ENCODE measurements at places on chromosomes 5 and 9. TPM values are rescaled to one million over a fixed set of nuclear protein-coding genes. Genes with fewer than 3 reads are reported as not detected.

- DNase-seq: peak; percentile 77
These were observed 679 bp downstream of the B4GALT1 start for GRCh38 chr9:33166231-33167083.

DNA sequence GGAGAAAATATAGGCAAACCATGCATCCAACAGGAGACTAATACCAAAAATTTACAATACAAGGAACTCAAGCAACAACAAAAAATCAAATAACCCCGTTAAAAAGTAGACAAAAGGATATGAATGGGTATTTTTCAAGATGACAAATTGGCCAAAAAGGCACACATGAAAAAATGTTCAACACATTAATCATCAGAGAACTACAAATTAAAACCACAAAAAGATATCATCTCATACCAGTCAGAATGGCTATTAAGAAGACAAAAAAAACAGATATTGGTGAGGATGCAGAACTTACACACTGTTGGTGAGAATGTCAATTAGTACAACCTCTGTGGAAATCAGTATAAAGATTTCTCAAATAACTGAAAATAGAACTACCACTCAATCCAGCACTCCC is 35.0 kb downstream of the TEX10 start:
- DNase-seq: peak; percentile 72

COL23A1 gene
- total RNA-seq: not detected

GRCh38 chr5:33340195-33340594 is 100.6 kb upstream of the TARS1 start:
- no peak for DNase-seq

IL7R gene
- 12.6 TPM for total RNA-seq

DNA sequence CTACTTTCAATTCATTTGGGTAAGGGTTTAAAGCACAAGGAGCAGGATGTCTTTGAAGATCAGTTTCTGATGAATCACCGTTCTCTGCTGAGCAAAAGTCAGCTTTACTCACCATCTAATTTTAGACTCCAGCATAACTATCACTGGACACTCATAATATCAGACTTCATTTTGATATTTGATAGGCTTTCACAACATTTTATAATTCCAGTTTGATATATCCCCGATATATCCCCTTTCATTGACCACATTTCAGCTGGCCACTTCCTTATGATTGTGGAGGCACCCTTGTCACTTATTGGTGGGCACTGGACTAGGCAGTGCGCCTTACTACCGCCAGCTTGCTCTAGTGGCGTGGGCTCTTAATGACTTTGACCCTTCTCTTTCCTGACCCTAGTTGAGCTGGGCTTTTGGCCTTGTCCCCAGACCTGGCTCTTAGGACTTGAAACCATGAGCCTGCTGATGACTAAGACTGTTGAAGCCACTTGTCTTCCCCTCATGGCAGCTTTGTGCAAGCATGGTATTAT is 46.8 kb downstream of the CYSTM1 start:
- peak; percentile 93 for DNase-seq

DNA sequence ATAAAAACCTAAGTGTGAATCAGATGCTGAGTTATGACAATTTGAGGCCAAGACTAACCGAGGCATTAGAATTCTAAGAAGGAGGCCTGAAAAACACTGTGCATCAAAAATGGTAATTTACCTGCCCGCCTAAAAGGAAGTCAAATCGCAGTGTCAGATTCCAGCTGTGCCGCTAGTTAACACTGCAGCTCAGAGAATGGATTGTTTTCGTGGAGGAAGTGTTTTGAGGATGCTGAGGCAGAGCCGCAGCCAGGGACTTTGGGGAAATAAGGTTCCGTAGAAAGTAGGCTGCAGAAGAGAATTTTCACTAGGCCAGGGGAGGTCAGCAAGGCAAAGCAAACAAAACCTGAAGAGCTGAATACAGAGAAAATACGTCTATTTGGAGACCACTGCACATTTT is 226.4 kb upstream of the ISL1 start:
- DNase-seq: no peak

DNA sequence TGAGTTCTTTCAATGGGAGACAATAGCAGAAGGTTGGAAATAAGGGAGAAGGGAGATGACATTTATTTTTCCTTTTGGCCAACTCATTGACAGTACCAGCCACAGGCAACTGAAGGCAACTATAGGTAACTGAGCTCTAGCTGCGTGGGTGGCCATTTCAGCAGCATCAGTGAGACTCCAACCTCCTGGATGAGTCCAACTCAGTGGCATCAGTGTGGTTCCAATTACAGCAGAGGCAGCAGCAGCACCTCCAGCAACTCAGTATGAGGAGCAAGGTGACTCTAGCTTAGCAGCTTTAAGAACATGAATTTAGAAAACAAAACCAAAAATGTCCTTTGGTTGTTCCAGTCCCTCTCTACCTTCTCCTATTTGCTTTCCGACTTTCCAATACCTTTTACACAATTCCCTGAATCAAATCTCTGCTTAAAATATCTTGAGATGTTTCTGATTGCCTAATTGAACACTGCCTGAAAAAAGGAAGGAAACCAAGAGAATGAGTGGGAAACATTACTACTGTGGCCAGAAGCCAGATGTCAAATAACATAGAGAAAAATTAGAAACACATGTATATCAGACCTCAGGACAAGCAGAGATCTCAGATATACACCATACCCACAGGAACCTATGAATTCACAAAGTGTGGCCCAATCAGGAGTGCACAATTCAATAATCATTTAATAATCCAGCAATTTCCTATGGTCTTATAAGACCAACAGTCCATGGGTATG is 166.5 kb upstream of the RORB start:
- DNase-seq: no peak

STPG3 gene
- total RNA-seq: not detected

C9orf152 gene
- total RNA-seq: not detected

DNA sequence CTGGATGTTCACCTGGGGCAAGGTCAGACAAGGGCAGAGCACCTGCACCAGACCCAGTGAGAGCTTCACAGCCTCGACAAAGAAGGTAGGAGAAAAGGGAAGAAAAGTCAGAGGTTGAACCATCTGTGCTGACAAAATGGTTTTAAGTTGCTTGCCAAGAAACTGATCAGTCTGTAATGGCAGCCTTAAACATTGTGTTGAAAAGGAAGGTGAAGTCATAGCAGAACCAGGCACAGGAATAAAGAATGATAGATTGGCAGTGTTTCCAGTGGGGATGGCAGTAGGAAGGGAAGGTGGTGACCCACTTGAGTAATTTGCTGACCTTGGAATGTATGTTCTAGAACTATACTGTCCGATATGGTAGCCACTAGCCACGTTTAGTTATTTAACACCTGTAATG is 34.2 kb downstream of the HTR4 start:
- no peak for DNase-seq

Data from GM23248 (cell line).